AML-193 (cell line): ENCODE measurements at places on chromosomes 4 and X.
A peak's percentile ranks its signal among the peaks of the same experiment; 100 is the strongest.

DNA sequence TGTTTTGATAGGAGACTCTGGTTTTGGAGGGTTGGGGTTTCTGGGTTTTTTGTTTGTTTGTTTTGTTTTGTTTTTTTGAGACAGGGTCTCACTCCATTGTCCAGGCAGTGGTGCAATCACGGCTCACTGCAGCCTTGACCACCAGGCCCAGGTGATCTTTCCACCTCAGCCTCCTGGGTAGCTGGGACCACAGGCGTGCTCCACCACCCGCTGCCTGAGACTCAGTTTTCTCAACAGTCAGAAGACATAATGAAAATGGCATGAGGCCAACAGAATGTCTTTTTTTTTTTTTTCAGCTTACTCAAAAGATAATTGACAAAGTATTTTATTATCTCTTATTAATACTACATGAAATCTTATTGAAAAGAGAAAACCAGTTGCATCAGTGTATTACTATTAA is 32.4 kb downstream of the TNIP2 start:
- DNase-seq = no peak

DNA sequence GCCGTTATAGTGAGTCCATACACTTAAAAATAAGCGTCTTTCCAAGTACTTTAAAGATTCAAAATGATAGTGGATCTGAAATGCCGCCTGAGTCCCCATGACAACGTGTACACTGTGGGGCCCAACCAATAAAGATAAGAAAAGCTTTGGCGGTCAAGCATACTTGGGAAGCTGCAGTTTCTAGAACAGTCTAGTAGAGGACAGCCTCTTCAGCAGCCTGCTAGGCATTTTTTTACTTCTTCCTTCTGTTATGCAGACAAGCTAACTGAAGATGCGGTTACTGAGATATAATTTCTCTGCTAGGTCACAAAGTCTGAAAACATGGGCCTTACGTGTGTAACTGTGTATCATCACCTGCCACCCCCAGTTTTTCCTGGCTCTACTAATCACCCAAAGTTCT is 402 bp upstream of the UPRT start:
- DNase-seq = no peak

GRCh38 chrX:1727531-1728027 is 112.7 kb downstream of the ASMT start:
- DNase-seq = no peak

DNA sequence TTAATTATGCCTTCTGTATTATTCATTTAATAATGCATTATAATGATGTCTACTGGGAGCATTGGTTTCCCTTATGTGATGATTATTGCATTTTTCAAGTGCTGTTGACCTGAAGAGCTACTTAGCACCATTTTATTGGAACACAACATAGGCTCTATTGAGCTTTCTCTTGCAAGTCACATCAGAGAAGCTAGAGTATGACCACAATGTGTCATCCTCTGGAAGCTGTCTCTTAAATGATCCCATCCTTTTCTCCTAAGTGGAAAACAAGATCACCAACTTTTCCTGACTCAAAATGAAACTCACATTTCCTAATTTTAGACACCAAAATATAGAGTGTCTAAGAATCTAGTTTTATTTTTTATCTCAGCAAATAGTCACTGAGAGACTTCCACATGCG is 1451.9 kb downstream of the PCDH7 start:
- DNase-seq = no peak

GRCh38 chr4:30901461-30902451 is 181.6 kb downstream of the PCDH7 start:
- no peak for DNase-seq

GRCh38 chr4:87895964-87896621 is 63.3 kb downstream of the MEPE start:
- DNase-seq = peak; percentile 86

DNA sequence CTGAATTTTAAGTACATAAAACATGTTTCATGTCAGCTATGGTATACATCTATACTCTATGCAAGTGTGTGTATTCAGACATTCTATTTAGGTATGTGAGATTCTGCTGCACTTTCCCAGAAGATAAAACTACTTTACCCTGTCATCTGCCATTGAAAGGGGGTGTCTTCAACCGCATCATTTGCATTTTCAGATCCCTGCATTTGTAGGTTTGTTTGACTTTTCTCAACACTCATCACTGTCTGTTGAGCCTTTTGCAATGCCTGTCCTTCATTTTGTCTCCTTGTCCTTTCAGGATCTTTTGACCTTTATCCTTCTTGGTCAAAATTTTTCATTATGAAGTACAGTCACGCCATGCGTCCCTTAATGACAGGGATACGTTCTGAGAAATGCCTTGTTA is 103.5 kb downstream of the TMA16 start:
- no peak for DNase-seq

- no peak for DNase-seq
These were observed 149.1 kb downstream of the PAPSS1 start for GRCh38 chr4:107570952-107571351.

- DNase-seq = no peak
These were observed 17.3 kb upstream of the CXCL8 start for GRCh38 chr4:73723023-73723422.

DNA sequence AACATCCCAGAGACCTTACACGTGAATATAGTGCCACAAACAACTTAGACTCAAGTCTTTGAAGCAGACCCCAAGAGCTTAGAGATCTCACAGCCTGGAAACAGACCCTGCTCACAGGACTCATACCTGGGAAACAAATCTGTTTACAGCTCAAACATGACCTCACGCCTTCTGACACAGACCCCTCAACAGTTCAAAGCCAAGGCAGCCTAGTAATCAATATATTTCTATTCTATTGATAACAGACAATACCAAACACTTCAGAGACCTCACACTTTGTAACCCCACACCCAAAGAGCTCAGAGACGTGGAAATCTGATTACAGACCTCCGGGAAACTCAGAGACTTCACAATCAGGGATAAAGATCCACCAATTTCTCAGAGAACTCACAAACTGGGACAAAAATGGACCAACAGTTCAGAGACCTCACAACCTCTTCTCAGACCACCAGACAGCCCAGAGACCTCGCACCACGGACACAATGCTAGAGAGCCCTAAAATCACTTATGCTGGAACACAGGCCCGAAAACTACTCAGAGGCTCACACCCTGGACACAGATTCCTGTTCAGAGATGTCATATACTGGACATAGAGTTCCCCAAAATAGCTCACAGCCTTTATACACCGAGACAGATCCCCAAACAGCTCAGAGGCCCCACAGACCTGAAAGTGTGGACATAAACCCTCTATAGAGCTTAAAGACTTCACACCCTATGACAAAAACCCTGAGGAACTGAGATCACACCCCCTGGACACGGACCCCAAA is 14.8 kb downstream of the SUV39H1 start:
- no peak for DNase-seq

- no peak for DNase-seq
These were observed 64.4 kb downstream of the SLC9A7 start for GRCh38 chrX:46694549-46694948.

- no peak for DNase-seq
These were observed 61.8 kb downstream of the RHOH start for GRCh38 chr4:40258627-40259026.

GRCh38 chrX:13955095-13955647 is 74.5 kb downstream of the GEMIN8 start:
- no peak for DNase-seq

DNA sequence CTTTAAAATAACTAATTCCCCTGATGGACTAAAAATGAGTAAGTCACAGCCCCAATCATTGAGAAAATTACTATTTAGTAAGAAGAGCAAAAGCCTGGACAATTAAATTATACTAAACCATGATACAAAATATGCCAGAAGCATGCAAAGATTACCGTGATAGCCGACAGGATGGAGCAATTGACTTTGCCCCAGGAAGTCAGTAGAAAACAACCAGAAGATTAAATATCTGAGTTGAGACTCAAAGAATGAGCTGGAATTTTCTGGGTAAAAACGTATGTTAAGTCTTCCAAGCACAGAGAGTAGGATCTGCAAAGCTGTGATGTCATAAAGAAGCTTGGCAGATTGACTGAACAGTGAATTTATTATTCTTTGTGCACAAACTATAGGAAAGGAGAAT is 816.1 kb upstream of the TENM3 start:
- DNase-seq = no peak

DNA sequence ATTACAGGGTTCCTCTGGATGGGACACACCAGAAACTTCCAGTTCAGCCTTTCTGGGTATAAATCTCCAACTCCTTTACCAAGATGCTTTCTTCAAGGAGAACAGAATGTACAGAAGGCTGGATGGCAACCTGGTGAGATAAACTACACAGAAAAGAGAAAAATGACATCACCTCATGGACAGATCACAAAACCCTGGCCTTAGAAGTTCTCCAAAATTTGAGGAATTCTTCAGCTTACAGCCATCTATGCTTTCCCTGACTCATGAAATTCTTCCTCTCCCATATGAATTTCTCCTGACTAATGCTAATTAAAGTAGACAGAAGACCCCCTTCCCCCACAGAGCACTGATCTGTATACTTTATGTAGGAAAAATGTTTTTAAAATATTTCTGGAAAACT is 345.4 kb downstream of the STIM2 start:
- no peak for DNase-seq

DNA sequence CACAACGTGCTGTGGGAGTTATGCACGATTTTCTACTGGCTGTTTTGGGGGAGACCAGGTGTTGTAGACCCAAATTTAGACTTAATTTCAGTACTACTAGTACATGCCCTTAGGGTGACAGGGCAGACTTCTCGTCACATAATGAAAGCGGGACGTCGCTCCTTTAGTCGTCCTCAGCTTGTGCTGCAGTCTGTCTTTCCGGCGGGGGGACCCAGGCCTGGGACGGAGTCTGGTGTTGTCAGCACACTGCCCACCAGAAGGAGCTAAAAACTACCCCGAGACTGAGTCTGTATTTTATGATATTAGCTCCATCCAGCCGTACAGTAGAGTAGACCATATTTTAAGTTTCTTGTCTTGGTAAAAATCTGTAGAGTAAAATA is 35.5 kb downstream of the NOP14 start:
- no peak for DNase-seq

DNA sequence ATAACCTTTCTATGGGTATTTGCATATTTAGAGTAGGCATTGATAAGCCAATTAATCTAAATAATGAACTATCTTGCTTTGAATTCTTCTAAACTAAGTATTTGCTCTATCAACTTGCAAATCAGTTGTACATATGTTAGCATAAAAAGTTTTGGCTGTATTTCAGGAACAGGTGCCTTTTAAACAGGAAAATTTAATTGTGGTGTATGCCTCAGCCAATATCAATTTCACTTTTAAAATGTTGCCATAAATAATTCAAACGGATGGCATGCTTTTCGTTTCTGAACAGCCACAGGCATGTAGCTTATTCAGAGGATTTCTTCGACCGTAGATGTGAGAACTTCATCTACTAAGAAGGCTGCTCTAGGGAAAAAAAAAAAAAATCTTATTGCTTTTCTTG is 99.9 kb downstream of the DCLK2 start:
- DNase-seq = no peak

DNA sequence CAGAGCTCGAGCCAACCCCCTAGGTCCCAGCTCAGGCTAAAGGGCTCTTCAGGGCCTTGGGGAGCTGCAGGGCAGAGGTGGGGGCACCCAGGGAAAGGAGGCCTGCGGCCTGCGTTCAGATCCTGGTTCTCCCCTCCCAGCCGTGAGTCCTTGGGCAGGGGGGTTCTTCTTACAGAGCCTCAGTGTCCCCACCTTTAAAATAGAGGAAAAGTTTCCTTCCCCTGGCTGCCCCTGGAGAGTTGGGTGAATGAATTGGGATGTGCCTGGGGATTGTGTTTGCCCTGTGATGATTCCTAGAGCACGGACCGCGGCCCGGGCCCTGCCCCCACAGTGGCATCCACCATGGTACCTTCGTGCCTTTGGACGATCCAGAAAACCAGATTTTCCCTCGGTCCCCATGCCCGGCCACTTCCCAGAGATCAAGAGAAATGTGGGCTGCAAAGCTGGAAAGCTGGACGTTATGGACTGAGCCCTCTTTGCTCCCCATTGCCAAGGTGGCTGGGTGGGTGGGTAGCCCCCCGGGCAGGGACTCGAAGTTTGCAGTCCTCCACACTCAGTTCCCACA is 11.4 kb downstream of the HTRA3 start:
- no peak for DNase-seq

DNA sequence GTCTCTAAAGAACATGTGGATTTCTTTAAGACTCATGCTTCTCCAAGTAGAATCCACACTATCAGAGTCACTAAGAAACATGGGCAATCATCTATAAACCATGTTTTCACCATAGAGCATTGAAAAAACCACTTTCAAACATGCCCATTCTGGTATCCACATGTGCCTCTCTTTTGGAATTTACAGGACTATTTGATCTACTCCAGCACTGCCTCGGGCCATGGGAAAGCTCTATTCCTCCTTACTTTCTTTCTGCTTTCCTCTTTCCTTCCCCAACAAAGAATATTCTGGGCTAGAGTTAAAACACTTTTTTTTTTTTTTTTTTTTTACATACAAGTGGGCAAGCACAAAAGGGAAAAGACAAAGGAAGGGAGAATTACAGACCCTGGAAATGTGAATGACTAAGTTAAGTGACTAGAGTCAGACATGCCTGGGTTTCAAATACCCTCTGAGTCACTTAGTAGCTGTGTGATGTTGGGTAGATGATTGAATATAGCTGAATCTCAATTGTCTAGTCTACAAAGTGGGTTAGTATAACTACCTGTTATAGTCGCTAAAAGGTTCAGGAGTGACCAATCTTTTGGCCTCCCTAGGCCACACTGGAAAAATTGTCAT is 847.7 kb upstream of the INTU start:
- DNase-seq = no peak

DNA sequence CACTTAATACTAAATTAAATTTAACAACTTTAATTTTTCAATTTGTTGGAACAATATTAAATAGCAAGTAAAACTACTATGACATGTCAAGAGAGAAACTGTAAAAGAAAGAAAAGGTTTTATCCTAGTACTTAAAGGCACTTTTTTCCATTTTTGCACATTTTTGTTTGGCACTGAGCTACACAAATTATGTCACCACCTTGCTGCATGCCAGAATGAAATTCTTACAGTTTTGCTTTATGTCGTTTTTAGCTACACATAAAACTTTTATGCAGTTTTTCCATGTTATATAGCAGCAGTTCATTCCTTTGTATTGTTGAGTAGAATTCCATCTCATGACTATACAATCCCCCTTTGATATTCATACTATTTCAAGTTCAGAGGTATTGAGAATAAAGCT is 99.1 kb upstream of the RXFP1 start:
- no peak for DNase-seq
